ENCODE measurements at places on chromosomes 11 and 22.

DNA sequence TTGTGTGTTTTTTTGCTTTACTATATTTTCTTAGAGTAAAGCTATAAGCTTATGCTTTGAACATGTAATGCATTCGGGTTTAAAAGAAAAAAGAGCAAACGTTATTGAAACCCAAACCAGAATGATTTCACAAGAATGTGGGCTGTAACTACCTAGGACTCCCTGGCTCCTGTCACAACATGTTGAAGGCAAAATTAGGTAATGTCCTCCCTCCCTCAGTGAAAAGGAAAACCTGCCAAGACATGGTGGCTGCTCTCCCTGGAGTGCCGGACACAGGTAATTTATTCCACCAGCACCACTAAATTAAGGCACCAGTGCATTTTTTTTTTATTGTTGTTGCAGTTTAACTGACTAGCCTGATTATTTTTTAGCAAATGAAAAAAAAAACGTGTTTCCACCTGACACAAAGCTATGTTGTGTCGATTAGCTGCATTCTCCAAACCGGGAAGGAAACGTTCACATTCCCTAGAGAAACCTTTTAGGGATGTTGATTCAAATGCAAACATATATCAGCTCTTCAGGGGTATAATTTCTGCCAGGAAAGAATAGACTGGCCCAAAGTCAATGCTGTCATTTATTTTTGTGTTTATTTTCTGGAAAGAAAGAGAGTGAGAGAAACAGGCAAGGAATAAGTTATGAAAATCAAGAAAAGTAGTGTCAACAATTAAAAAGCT lies 134.6 kb downstream of the CCDC34 start:
- DNase-seq: no peak

DNA sequence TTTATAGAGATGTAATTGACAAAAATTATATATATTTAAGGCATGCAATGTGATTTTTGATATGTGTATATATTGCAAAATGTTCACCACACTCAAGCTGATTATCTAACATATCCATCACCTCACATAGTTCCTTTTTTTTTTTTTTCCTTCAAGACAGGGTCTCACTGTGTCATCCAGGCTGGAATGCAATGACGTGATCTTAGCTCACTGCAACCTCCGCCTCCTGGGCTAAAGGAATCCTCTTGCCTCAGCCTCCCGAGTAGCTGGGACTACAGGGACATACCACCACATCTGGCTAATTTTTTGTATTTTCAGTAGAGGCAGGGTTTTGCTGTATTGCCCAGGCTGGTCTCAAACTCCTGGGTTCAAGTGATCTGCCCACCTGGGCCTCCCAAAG lies 65.1 kb upstream of the SLC35C1 start:
- no peak for DNase-seq

DNA sequence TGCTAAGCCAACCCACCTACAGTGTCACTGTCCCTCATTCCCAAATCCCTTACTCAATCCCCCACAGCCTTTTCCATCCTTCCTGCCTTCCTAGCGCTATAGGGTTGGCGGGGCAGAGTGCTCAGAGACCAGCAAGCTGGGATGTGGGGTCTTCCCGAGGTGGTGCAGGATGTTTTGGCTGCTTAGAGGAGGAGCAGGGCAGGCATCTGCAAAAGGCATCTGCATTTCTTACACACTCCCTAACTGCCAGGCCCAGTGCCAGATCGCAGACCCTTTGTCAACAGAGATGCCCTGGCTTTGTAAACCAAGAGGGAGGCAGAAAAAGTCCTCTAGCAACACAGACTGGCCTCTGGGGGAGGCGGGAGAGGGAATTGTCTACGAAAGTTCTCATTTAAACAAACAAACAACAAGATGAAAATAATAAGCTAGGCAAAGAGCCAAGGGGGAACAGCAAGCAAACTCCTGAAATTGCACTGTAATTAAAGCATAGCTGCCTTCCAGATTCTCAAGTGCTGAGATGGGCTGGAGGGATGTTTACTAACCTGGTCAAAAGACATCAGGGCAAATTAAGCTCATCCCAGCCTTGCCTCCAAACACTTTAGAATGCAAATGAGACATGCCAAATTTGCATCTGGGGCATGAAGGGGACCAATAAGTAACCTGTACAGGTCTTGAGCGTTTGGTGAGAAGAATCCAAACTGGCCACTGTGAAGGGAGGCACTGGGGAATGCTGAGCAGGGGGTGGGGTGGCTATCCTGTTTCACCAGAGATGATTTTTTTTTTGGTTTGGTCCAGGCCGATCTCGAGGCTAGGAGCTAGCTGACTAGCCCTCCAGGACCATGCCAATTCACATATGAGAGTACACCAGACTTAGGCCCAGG lies 38.1 kb upstream of the ADA2 start:
- DNase-seq: peak; percentile 41

- DNase-seq: no peak
Measured at GRCh38 chr22:44964722-44965078, 45.1 kb downstream of the PHF21B start.

DNA sequence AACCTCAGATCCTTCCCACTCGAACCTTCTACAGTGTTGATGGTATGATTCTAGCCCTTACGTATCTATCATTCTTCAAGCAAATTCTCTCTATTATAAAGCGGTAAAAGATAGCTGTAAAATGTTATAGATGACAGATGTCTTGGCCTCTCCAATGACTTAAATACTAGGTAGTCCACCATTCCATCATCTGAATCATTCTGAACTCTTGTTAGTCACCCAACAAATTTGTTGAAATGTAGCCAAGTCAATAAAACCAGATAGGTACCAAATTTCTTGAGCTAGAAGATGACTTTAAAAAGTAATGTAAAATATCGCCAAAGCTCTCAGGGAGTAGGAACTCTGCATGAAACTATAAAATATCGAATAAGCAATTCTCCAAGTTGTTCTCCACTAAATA lies 32.6 kb upstream of the PICALM start:
- DNase-seq: no peak

- DNase-seq: no peak
Measured at GRCh38 chr11:33461369-33462125, 204.4 kb downstream of the HIPK3 start.

GRCh38 chr11:78825591-78826020 lies 250.9 kb upstream of the NARS2 start:
- no peak for DNase-seq

- DNase-seq: peak; percentile 6
Measured at GRCh38 chr11:15590132-15590531, 475.4 kb downstream of the INSC start.

DNA sequence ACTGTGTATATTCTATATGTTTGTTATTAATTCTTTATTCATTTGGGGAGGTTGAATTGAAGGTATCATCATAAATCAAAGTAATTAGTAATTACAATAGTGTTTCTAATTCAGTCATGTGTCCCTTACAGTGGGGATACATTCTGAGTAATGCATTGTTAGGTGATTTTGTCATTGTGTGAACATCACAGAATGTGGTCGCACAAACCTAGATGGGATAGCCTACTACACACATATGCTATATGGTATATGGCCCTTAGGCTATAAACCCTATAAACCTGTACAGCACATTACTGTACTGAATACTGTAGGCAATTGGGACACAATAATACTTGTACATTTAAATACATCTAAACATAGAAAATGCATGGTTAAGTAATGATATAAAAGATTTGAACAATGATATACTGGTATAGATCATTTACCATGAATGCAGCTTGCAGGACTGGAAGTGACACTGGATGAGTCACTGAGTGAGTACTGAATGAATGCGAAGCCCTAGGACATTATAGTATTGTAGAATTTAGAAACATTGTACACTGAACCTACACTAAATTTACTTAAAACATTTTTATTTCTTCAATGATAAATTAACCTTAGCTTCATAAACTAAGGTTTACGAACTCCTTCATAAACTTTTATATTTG lies 936.2 kb upstream of the CHORDC1 start:
- DNase-seq: no peak

DNA sequence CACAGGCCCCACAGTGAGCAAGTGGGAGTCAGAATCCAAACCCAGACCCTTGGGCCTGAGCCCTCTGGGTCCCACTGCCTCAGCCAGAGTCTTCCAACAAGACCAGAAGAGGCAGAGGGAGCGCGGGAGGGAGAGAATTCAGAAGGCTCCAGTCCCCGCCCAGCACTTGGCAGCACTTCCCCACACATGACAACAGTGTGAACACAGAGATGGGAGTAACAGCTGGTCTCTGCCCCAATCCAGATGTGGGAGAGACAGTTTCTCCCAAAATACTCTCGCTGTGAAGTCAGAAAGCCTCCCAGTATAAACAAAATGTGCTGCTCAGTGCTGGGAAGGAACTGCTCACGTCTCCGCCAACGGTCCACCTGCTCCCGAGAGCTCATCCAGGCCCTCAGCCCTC lies 219.9 kb downstream of the MN1 start:
- DNase-seq: no peak

DNA sequence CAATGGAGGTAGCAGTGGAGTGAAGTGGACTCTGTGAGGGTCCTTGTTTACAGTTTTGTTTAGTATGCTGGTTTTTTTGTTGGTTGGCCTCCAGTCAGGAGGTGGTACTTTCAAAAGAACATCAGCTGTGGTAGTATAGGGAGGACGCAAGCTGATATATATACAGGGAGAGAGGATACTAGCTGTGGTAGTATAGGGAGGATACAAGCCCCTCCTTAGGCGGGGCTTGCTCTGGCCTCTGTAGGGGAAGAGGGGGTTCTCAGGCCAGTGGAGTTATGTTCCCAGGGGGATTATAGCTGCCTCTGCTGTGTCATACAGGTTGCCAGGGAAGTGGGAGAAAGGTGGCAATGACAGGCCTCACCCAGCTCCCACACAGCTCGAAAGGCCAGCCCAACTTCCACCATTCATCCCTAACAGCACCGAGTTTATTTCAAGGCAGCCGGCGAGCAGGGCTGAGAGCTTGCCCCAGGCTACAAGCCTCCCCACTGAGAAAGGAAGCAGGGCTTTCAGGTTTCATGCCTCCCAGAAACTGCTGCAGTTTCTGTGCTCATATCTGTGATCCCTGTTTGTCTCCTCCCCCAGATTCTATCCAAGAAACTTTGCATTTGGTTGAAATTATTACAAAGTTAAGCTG lies 10.4 kb downstream of the OR52E6 start:
- no peak for DNase-seq

DNA sequence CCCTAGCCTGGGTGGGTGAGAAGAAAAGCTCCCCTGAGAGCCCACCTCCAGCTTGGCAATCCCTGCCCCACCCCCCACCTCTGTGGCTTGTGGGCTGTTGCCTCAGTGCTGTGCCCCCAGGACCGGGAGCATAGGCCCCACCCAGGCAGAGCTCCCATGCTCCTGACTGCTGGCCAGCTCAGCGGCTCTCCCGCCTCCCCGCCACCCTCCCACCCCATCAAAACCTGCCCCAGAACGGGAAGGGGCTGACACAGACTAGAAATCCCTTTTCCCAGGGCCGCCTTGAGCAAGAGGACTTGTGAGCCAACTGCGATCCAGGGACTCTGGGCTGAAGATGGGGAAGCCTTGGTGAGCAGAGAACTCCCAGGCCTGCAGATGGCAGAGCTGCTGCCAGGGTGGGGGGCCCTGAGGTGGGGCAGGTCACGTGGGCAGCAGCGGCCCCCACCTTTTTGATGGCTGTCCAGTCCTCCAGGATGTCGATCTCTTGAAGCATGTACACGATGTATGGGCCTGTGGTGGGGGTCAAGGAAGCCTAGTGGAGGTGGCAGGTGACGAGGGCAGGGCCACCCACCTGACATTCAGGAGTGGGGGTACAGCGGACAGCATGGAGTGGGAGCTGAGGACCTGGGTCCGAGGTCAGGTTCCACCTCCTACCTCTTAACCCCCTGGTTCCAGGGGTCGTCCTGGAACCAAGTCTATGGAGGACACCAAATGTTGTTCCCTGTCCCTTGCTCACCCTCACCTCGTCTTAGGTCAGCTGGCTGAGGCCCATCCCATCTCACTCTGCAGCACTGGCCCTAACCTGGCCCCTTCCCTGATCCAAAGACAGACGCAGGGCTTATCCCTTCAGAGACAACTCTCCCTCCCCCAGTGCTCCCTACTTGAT lies 2.3 kb upstream of the RIN1 start:
- no peak for DNase-seq

DNA sequence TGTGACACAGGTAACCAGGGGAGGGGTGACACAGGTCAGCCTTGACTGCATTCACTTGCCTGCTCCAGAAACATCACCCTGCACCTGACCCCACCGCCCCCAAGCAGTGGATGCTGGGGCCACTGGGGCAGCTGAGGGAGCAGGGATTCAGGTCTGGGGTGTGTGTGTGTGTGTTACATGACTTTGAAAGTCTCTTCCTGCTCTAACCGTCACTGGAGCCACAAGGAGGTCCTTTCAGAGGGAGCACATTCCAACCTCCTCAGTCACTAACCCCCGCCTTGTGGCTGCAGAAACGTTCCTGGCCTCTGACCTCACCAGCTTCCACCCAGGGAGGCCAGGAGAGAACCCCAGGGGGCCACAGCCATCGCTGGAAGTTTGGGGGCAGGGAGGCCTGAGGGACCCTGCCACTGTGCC lies 2.9 kb upstream of the FOSL1 start:
- DNase-seq: no peak

GRCh38 chr22:20463324-20464095 lies 25.9 kb upstream of the SCARF2 start:
- peak; percentile 43 for DNase-seq

All from DMS 273 treated with DMSO at 0.1 percent for 48 hours (cell line).